GM23338 (cell line): ENCODE measurements at places on chromosomes 16 and 17. TPM values are rescaled to one million over a fixed set of nuclear protein-coding genes. Genes with fewer than 3 reads are reported as not detected.

KIF22 gene
- 179 and 192 TPM in 2 replicates for total RNA-seq

RGS11 gene
- 0.58 and 1.8 TPM in 2 replicates for total RNA-seq

SLC13A5 gene
- 1.4 and 2.3 TPM in 2 replicates for total RNA-seq

CA4 gene
- 4.9 and 8.2 TPM in 2 replicates for total RNA-seq

BCL6B gene
- total RNA-seq: 4.2 and 4.5 TPM in 2 replicates

TBC1D26 gene
- 0.23 and 2.8 TPM in 2 replicates for total RNA-seq

HS3ST3B1 gene
- 17.7 and 20.6 TPM in 2 replicates for total RNA-seq
